Muscle of leg (tissue), 16 donors: ENCODE measurements at places on chromosomes 11 and 22. TPM values are rescaled to one million over a fixed set of nuclear protein-coding genes. Genes with fewer than 3 reads are reported as not detected.

Gene GGTLC2
- polyA plus RNA-seq, result not detected

Gene OR52I1
- 0.16 TPM for polyA plus RNA-seq

DNA sequence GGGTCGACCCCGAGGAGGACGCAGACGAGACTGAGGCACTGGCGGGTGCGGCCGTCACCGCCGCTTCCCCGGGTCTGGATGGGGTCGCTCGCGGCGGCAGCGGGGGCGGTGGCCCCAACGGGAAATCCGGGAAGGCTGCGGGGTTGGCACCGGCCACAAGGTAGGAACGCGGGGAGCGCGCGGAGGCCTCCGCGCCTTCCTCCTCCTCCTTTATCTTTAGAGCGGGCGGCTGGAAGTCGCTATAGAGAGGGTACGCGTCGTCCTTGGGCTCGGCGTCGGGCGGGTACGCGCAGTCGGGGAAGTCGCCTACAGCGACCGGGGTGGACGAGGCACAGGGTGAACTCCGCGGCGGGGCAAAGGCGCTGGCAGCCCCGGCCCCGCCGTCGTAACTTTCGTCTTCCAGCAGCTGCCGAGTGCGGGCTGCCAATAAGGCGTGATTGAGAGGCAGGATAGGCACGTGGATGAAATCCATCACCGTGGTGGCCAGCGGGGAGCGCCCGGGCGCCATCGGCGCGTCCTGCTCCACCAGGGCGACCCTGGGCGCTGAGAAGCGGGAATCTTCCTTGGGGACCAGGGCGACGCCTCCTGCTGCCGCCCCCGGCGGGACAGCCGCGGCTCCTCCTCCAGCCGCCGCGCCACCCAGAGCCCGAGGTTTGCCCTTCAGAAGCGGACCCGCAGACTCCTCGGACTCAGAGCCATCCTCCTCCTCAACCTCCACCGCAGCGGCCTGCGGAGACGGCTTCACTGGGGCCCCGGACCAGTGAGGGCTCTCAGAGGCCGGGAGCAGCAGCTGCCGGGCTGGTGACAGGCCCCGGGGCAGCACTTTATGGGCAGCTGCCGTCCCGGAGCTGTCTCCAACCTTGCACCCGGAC is 1.7 kb downstream of the PGR start:
- no peak overlapping the region for H3K27ac ChIP-seq
- peak overlapping the region; percentile 32 for H3K4me3 ChIP-seq
- no peaks in the 10 kb centered on the region for H3K36me3 ChIP-seq
- H3K27me3 ChIP-seq, result peaks cover 44% of the 10 kb centered on the region

Gene MPEG1
- polyA plus RNA-seq, result 13.8 TPM

Gene SLC22A25
- polyA plus RNA-seq, result not detected
